ENCODE measurements at places on chromosomes 1 and 21. TPM values are rescaled to one million over a fixed set of nuclear protein-coding genes. Genes with fewer than 3 reads are reported as not detected.

The SLAMF6 gene
- not detected for polyA plus RNA-seq

DNA sequence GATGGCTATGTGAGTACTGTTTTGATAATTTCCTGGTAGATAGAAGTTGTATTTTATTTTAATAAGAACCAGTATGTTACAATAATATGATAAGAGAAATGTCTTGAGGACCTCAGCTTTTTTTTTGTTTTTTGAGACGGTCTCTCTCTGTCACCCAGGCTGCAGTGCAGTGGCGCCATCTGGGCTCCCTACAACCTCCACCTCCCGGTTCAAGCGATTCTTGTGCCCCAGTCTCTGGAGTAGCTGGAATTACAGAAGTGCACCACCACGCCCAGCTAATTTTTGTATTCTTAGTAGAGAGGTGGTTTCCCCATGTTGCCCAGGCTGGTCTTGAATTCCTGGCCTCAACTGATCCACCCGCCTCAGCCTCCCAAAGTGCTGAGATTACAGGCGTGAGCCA, 968.1 kb upstream of the ADGRL4 start:
- no peak for DNase-seq

DNA sequence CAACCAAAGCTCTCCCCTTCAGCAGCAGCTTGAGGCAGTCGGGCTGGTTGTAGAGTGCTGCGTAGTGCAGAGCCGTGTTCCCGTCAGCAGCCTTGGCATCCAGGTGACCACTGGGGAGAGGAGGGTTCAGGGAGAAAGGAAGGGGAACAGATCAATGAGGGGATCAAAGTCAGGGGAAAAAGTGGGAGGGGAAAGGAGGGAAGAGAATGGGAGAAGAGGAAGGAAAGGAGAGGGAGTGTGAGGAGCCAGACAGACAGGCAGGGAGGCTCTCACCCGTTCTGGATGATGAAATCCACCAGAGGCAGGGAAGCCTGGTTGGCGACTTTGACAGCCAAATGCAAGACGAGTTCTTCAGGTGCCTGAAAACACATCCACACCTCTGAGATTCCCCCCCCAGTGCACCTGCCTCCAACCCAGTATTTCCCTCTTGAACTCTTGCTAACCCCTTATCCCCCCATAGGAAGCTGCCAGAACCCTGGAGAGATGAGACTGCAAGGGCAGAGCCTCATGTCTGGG, 9.8 kb upstream of the TCEA3 start:
- DNase-seq = no peak

GRCh38 chr21:44018813-44019567, 6.9 kb downstream of the TRAPPC10 start:
- no peak for DNase-seq

- DNase-seq = no peak
Measured at GRCh38 chr1:48582408-48582807, 110.4 kb upstream of the SPATA6 start.

GRCh38 chr1:47527653-47528272, 89.9 kb downstream of the FOXD2 start:
- no peak for DNase-seq
